ENCODE measurements at places on chromosomes 13 and 19.

DNA sequence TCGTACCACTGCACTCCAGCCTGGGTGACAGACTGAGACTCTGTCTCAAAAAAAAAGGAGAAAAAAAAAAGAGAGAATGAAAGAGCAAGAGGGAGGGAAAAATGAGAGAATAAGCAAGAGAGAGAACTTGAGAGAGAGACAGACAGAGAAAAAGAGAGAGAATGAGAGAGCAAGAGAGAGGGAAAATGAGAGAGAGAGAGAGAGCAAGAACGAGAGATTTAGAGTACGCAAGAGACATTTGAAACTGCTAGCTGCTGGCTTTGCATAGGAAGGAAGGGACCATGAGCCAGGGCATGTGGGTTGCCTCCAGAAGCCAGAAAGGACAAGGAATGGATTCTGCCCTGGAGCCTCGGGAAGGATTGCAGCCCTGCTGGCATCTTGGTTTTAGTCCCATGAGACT is 9.6 kb upstream of the ADGRE1 start:
- no peak for DNase-seq

GRCh38 chr19:35225951-35226350 is 2.6 kb downstream of the FAM187B start:
- no peak for DNase-seq

- no peak for DNase-seq
These were observed 145.8 kb upstream of the SOX1 start for GRCh38 chr13:111920932-111921705.

GRCh38 chr19:42065511-42065910 is 4.5 kb downstream of the GRIK5 start:
- no peak for DNase-seq

DNA sequence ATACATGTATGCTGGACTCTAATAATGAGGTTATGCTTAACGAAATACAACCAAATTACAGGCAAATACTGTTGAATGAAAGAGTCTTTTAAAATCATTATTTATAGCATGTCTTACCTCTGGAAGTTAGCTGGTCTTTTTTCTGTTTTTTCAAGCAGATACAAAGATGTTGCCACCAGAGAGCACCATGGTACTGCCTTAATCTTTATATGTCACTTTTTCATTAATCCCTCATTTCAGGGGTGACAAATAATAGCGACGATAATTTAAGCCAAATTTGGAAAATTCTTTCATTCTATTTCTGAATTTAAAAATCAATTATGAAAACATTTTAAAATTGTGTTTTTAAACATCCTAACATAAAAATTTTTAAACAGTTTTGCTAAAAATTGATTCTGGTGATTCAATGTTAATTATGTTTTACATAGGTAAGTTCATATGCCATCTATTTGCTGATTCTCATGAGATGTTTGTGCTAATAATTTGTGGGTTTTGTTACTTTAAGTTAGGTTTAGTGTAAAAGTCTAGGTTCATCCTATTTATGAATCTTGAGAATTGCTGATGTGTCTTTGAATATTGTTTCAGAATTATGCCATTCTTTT is 379.3 kb upstream of the SGCG start:
- no peak for DNase-seq

GRCh38 chr19:9849791-9850190 is 14.7 kb downstream of the PIN1 start:
- DNase-seq, result no peak

DNA sequence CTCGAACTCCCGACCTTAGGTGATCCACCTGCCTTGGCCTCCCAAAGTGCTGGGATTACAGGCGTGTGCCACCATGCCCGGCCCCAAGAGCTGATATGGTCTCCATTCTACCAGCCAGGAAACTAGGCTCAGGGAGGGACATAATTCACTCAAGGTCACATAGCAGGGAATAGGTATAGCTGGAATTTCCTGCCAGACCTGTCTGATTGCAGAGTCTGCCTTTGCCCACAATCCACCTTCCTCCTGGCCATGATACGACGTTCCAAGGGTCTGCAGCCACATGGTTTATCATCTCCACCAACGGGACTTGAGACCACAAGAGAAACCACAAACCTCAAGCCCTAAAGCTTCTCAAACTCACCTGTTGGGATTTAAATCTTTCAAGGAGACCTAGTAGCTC is 32.0 kb downstream of the ZNRF4 start:
- no peak for DNase-seq

DNA sequence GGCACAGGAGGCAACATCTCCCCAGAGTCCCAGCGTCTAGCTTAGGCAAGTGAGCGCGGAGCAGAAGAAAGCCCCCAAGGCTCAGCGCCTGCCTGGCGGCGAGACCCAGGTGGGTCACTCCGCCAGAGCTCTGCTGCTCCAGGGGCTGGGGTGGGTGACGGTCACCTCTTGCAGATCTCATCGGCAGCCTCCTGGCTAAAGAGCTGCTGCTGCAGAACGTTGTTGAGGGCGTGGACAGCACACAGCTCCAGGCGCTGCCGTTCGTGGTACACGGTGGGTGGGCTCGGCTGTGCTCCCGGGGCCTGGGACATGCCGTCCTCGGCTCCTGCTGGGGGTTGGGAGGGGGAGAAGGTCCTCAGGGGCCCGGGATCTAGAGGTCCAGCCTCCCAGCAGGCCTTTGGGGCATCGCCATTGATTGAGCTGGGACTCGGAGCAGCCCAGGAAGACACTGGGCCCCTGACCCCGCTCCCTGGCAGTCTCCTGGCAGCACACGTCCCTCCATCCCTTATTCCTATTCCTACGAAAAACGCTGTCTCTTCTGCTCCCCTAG is 795 bp downstream of the JOSD2 start:
- no peak for DNase-seq

DNA sequence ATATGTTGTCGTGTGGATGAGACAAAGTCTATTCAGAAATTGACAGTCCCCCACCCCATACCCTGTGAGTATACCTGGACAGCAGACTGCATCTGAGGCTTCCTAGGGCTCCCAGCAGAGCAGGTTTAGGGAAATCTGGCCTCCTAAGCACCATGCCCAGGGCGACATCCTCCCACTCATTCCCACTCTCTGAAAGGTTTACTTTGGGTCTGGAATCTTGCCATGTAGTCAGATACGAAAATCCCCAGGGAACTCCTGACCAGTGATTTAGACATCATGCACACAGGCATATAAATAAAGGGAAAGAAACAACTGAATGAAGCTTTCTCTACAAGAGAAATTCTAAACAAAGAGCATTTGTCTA is 717 bp upstream of the NALCN start:
- no peak for DNase-seq

- no peak for DNase-seq
These were observed 111.1 kb downstream of the COL4A1 start for GRCh38 chr13:110195547-110196485.

GRCh38 chr19:6811906-6812305 is 39.4 kb downstream of the VAV1 start:
- DNase-seq, result no peak

DNA sequence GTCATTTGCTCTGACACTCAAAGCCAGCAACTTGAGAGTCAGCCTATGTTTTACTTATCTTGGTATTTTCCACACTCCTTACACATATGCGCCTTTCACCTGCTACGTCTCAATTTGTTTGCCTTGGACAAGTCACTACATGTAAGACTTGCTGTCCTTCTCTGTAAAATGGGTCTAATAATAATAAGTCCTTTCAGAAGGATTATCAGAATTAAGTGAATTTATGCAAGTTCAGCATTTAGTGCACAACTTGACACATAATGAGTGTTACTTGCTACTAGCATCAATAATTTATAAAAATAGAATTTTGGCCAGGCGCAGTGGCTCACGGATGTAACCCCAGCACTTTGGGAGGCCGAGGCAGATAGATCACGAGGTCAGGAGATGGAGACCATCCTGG is 71.1 kb upstream of the UBL3 start:
- DNase-seq, result no peak

DNA sequence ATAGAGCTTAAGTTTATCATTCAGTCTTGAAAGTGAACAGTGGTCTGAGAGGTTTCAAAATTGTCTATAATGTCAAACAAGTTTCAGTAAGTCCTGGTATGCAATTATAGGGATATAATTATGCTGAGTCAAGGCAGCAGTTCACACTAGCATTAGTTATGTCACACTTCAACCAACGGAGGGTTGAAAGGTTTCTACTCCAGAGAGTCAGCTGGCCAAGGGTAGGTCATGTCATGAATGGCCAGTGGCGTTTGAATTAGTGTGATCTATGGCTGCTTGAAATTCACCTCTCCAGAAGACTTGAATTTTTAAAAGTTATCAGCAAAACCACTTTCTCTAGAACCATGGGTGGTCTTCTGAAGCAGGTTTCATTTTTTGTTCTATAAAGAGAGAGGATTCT is 108.6 kb downstream of the TNFRSF19 start:
- DNase-seq, result no peak

DNA sequence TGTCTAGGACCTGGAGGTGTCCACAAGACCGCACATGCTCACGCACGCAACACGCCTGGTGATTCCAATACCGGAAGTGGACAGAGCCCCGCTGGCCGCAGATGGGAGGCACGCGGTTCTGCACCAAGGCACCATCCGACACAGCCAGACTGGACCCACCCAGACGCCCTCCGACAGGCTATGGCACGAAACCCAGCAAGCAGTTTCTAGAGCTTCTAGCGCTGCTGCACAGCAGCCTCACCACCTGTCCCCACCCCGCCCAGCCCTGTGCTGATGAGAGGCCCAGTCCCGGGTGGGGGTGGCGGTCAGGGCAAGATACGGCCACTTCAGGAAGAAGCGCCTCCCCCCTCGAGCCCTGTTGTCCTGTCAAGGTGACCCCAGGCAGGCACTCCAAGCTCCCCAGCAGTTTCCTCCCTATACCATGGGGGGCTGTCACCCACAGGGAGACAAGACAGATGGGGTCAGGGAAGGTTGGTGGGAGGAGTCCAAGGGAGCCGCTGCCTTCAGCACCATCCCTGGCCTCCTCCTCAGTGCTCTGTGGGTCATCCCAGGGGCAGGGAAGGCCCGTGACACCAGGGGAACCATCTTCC is 11.3 kb downstream of the LSM4 start:
- DNase-seq, result no peak

DNA sequence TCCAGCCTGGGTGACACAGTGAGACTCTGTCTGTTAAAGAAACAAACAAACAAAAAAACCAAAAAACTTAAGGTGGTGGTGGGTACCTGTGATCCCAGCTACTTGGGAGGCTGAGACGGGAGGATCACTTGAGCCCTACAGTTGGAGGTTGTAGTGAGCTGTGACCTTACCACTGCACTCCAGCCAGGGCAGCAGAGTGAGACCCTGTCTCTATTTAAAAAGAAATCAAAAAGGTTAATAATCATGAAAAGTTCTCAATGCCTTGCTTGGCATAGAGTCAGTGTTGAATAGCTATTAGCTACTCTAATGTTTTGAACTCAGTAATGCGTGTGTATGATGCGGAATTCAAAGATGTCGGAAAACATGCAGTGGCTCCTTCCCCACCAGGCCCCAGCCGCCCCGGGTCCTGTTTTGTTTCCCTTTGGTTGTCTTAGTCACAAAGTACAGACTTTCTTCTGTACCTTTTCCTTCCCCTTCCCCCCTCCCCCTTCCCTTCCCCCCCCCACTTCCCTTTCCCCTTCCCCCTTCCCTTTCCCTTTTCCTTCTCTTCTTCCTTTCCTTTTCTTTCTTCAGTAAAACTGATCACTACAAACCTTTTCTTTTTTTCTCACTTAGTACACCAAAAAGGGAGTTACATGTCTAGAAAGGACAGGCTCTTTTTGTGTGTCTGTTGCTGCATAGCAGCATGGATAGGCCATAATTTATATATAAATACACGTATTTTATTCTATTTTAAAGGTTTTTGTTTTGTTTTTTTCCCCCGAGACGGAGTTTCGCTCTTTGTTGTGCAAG is 35.2 kb downstream of the DNM2 start:
- DNase-seq, result no peak

- no peak for DNase-seq
These were observed 16.3 kb upstream of the RNASEH2B start for GRCh38 chr13:50893211-50893852.

DNA sequence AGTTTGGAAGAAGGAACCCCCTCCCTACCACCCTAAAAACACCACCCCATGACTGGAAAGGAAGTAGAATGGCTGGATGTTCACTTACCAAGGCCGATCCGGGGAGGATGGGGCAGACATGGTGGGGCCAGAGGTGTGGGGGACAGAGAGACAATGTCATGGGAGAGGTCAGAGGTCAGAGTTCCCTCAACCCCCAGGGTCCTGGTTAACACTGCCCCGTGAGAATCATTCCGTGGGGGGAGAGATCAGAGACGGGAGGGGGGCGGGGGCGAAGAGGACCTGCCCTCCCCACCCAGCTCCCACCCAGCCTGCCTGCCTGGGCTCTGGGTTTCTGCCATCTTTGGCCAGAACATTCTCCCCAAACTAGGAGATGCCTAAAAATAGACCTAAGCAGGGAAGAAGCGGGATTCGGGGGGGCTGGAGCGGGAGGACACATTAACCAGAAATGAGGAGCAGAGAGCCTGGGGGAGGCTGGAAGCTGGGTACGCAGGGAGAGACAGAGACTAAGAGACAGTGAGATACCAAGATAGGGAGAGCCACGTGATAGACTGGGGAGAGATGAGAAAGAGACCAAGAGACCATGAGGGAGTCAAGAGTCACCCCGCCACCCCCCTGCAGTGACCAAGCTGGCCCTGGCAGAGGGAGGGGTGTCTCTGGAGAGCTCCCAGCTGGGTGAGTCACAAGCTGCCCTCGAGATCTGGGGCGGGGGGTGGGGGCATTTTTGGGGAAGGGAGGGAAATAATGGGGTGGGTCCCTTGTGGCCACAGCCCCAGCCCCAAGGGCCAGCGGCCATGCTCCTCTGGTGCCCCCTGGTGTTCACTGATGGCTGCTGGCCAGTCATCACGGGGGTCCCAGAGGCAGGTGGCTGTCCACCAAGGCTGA is 6.1 kb upstream of the KANK2 start:
- DNase-seq, result peak; percentile 77

DNA sequence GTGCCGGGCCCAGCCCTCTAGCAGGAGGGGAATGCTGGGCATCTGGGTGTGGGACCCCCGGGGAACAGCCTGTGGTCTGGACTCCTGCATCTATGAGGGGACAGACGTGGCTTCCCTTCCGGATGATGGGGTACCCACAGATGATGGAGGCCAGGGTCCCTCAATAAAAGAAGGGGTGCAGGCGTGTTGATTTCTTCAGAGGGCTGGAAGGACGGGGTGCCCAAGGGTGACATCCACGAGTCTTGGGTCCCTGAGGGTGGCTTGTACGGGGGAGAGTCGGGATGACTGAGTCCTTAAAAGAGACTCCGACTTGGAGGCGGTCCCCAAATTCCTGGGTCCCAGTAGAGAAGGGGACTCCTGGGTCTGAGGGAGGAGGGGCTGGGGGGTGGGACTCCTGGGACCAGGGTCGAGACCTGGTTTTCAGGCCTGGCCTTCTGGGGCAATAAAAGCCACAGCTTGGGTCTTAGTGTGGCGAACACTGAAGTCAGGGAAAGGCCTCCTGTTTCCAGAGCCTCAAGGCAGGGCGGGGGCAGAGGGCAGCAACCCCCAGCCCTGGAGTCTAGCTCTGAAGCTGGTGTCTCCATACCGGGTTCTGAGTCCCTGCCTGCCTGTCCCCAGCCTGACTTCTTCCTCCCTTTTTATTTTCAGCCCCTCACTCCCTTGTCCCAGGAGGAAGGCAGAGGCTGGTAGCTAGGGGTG is 459 bp upstream of the GRIN2D start:
- DNase-seq, result no peak
